ENCODE measurements at places on chromosomes 1 and 21.

DNA sequence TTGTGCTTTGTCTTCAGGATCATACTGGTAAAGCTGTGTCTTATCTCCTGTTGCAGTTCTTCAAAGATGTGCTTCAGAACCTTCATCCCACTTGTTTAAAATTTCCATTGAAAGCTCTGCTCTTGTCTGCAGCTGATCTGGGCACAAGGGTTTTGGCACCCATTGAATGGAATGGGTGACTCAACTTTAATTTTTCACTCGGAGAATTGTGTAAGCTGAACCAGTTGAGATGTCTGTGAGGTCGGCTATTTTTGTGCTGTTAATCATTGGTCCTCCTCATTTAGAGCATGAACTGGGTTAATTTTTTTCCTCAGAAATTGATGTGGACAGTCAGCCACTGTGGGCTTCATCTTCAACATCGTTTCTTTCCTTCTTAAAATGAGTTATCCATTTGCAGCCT lies 252.1 kb downstream of the TM2D1 start:
- no peak for DNase-seq

DNA sequence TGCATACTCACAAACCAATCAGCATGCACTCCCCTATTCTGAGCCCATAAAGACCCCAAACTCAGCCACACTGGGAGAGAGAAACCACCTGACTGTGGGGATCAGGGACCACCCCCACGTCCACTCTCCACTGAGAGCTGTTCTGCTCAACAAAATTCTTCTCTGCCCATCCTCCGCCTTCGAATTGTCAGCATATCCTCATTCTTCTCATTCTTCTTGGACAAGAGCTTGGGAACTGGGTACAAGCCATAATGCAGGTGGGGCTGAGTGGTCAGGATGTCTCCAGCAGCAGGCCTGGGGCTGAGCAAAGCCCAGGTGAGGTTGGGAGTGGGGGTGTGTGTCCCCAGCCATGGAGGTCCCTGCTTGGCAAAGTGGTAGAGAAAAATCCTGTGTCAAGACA lies 34.6 kb upstream of the IFNGR2 start:
- DNase-seq, result no peak

- DNase-seq, result no peak
These were observed 10.4 kb downstream of the BCAN start for GRCh38 chr1:156652131-156652991.

GRCh38 chr1:154328318-154329151 lies 3.2 kb downstream of the ATP8B2 start:
- peak; percentile 84 for DNase-seq

DNA sequence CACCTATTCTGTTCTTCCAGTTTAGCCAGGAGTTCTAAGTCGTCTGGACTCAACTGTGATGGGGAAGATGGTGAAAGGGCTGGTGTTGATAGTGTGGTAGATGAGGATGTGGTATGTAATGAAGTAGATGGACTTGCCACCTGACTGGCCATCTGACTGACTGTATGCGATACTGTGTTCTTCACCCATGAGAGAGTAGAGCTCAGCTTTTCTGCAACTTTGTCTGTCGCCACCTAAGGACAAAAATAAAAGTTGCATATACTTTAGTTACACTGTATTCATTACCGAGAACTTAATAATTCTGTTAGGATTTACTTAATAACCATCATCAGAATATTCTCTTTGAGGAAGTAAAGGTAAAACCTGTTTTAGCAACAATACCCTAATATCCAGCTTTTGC lies 48.5 kb downstream of the EVI5 start:
- DNase-seq, result no peak

DNA sequence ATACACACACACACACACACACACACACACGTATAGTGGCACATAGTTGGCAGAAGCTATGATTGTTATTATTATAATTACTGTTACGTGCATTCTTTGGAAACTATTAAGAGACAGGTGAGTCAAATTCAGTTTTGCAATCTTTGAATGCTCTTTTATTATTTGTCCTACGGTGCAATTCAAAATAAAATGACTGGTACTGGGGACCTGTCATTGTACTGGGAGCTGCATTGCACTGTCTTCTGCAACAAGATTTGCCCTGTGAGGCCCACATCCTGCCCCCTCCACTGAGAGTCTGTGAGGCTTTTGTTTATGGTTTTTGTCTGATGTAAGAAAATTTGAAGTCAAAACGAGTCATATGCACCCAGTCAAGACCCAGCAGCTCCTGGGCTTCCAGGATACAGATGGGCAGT lies 1.9 kb downstream of the LY9 start:
- DNase-seq, result no peak

GRCh38 chr1:51170342-51170741 lies 65.7 kb upstream of the RNF11 start:
- DNase-seq, result no peak

DNA sequence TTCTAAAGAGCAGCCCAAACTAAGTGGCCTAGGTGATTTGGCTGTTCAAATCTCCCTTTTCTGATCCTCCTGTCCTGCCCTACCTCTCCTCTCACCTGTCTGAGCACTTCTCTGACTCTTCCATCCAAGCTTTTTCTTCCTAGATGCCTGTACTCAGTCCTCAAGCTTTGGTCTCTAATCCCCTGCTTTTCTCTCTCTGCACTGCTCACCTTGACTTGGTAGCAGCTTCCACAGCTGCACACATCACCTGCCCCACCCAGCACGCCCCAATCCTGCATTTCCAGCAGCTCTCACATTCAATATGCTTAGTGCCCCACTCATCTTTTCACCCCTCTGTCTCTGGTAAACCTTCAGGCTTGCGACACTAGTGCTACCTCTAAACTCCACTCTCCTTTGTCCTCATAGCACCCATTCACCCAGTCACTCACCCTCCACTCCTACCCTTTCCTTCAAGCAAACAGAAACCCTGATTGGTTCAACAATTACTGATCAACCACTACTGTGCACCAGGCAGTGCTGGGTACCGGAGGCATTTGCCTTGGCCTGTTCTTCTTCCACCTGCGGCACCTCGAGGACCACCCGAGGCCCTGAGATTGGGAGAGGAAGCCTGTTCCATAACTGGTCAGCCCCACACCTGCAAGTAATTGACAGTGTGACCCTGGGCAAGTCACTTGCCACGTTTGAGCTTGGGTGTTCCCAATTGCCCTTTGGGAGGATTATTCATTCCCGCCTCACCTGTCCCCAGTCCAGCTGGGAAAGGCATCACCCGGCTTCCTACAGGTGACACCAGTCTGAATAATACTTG lies 136.1 kb upstream of the EDN2 start:
- DNase-seq, result no peak

- DNase-seq, result no peak
These were observed 17.6 kb downstream of the GPR137B start for GRCh38 chr1:236159704-236160539.

DNA sequence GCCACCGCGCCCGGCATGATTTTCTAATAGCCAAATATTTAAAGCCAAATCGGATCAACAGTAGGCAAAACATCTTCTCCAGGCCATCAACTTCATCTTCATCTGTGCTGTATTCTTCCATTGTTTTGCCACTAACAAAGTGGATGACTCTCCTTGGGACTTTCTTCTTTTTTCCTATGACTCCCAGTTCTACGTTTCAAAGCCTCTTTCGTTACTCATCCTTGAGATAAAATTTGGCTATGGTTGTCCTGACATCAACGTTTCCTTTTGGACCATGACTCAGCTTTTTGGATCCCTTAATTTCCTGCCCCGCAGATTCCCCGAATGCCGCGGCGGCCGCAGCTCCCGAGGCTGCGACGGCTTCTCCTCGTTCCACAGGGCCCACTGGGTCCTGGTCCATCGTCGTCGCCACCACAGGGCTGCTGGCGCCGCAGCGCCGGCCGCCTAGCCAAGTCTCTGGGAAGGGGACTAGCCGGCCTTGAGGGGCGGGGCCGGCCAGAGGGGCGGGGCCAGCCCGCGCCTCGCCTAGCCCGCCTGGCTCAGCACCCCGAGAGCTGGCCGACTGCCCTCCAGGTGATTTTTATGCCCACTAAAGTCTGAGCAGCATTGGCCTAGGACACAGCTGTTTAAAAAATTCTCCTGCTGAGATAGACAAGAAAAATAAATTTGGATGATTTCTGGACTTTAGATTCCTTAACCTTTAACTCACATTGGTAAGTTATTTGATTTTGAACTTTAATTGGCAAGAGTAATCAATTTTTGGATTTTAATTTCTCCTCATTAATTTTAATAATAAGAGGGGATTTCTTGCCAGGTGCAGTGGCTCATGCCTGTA lies 93.9 kb downstream of the ADCY10 start:
- peak; percentile 70 for DNase-seq

GRCh38 chr1:119136401-119136800 lies 4.1 kb downstream of the WARS2 start:
- DNase-seq, result no peak

- no peak for DNase-seq
These were observed 79.5 kb upstream of the BACH1 start for GRCh38 chr21:29219165-29219770.

DNA sequence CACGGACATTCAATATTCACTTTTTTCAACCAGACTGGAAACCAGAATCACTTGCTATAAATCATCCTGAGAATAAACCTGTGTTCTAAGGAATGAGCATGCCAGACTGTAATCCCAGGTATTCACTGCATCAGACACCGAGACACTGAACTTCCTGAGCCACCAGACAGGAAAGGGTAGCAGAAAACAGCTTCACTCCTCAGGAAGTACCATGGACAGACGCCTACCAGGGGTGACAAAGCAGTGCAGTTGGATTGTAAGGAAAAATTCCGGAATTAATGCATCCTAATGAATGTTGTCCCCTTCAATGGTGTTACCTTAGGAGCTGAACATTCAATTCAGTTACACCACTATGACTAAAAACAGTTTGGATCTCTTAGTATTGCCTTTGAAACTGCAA lies 156.1 kb downstream of the PIGK start:
- DNase-seq, result no peak

DNA sequence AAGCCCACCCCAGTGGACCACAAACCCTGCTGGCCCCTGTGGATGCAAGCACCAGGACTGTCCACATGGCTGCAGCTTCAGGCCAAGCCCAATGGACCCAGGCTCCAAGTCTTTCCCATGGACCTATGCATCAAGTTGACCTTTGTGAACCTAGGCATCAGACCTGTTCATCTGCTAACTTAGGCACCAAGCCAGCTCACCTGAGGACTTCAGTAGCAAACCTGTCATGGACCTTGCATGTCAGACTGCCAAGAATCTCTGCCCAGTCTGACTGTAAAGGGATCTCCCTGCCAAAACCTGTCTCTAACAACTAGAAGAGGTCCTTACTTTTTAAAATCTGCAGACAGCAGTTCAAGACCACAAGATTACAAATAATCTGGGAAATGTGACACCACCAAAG lies 37.8 kb downstream of the FMO3 start:
- no peak for DNase-seq

GRCh38 chr1:99681583-99681982 lies 35.7 kb downstream of the PALMD start:
- DNase-seq, result no peak

GRCh38 chr1:228073061-228073856 lies 9.2 kb upstream of the ARF1 start:
- DNase-seq, result peak; percentile 11

DNA sequence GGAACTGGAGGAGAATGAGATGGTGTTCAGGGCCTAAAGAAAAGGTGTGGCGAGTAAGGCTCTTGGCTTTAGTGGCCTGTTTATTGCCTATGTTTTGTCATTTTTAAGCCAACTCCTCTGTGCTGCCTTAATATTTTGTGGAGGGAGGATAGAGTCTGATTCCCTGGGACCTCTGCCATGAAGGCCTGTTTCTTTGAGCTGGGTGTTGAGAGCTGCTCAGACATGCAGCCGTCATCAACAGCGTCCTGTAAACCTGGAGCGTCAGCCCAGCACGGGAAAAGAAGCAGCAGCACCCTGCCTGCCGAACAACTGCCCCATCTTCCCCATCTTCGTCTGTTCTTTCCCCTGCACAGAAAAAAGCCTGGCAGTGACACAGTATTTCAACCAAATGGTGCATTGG lies 27.1 kb upstream of the SNX27 start:
- no peak for DNase-seq

DNA sequence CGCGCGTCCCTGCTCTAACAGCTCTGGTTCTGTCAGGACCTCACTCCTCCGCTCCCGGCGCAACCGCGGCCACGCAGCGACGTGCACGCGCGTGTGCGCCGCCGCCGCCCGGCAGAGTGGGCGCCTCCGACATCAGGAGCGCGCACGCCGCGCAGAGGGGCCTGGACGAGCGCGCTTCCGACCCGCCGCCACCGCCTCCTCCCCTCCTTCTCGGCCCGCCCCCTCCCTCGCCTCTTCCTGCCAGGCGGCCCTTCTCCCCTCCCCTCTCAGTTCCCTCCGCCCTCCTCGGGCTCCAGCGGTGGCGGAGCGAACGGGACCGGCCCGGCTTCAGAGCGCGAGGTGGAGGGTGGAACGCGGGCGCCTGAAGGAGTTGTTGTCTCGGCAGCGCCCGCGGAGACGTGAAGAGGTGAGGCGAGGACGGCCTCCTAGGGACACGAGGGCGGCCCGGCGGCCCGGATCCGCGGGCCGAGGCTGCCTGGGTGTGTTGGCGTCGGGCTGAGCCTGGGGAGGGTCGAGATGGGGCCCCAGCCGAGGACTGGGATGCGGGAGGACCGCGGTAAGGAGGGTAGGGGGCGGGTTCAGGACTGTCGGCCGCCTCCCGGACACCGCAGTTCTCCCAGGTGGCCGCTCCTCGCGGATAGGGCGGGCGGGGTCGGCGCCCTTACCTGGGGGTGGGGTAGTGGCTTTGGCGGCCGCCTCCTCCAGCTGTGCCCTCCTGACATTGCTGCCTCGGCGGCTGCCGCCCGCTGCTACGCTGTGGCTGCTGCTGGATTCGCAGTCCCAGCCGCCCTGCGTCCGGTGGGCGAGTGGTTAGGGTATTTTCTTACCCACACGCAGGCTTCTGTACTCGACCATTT lies at the start of gene RABGAP1L:
TSS of gene RABGAP1L (plus strand) at position 269 of the 857 bp plus-strand sequence.
- peak; percentile 93 for DNase-seq

DNA sequence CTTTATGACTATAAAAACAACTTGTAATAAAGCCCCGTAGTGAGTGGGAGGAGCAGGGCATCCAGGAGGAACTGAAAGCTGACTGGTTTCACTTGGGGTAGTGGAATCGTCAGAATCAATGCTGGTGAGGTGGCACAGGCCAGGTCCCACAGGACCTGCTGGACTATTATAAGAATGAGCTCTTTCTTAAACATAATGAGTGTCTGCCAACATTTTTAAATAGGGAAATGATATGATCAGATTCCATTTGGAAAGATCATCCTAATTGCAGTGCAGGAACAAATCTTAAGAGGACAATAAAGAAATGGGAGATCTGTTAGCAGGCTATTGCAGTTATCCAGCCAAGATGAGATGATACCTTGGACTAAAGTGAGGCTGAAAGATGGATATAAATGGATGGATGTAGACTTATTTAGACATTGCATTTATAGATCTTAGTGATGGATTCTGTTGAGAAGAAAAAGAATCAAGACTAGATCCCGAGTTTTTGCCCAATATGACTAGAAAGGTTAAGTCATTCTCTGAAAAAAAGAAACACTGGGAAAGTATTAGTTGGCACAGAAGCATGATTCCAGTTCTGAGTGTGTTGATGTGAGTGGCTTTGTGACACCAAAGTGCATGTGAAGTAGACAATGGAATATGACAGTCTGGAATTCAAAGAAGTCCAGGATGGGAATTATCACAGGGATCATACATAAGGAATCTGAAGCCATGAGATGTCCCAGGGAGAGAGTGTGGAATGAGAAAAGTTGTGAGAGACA lies 153.3 kb upstream of the SGIP1 start:
- DNase-seq, result no peak

GRCh38 chr1:46168477-46168876 lies 6.4 kb upstream of the TSPAN1 start:
- no peak for DNase-seq
